ENCODE measurements at places on chromosomes 3 and 15.
A peak's percentile ranks its signal among the peaks of the same experiment; 100 is the strongest.

DNA sequence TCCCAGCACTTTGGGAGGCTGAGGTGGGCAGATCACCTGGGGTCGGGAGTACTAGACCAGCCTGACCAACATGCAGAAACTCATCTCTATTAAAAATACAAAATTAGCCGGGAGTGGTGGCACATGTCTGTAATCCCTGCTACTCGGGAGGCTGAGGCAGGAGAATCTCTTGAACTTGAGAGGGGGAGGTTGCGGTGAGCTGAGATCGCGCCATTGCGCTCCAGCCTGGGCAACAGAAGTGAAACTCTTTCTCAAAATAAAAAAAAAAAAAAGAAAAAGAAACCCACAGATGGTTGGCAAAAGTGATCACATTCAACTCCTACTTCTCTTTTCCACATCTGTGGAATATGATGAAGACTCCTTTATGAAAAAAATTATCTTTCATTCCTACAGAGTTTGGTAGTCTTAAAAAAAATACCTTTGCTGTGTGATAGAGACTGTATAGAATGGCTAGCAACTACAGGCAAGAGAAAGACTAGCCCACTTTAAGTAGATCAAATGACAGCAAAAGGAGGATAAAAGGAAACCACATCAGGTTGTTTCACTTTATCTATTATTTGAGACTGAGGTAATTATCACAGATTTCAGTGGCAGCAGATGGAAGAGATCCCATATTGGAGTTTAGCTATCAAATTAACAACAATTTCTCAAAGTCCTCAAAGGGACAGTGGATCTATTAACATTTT, 172.9 kb upstream of the TSPAN3 start:
- DNase-seq, result no peak

- no peak for DNase-seq
Observed at GRCh38 chr3:150515210-150515609, 31.1 kb downstream of the SERP1 start.

DNA sequence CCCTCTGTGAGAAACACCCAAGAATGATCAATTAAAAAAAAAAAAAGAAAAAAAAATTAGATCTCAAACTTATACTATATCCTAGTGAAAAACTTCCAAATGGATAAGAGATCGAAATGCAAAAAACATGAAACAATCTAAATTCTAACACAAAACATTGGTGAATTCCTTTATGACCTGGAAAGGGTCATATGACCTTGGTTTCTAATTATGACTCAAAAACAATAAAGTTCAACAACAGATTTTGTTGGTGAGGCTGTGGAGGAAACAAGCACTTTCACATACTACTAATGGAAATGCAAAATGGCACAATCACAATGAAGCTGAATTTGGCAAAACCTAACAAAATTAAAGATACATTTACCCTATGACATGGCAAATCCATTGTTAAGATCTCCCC, 45.3 kb downstream of the HSPBAP1 start:
- DNase-seq, result no peak

DNA sequence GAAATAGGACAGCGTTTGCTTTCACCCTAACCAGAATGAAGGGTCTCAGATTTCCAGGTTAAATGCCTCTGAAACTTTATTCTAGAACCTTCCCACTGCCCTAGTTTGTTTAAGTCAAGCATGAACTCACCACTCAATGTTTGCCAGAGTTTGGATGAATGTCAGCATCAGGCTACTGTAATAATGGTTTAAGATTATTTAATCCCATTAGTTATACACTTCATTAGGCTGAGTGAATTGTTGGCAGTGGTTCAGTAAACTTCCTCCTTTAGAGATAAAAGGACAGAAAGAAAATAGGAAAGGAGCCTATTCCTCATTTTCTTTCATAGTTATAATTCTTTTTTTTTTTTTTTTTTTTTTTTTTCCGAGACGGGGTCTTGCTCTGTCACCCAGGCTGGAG, 401.9 kb upstream of the TPRG1 start:
- no peak for DNase-seq

DNA sequence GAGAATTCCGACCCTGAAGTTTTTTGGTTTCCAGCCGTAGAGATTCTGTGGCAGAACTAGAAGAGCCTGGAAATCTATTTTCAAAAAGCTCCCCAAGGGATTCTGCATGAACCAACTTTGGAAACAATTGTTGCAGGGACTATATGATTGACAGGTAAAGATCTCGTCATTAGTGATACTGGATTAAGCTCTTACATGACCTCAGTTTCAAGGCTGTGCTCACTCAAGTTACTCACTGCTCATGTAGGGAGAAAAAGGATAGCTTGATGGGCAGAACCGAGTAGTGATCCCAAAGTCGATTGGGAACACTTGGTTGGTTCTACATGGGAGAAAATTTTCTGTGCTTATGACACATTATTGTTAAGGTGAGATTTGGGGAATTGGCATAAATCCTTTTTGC, 142.3 kb upstream of the RASGRP1 start:
- DNase-seq, result no peak

GRCh38 chr15:31255732-31256377, 70.8 kb upstream of the KLF13 start:
- peak; percentile 61 for DNase-seq

- no peak for DNase-seq
Observed at GRCh38 chr3:68915973-68916372, 16.4 kb downstream of the TAFA4 start.

DNA sequence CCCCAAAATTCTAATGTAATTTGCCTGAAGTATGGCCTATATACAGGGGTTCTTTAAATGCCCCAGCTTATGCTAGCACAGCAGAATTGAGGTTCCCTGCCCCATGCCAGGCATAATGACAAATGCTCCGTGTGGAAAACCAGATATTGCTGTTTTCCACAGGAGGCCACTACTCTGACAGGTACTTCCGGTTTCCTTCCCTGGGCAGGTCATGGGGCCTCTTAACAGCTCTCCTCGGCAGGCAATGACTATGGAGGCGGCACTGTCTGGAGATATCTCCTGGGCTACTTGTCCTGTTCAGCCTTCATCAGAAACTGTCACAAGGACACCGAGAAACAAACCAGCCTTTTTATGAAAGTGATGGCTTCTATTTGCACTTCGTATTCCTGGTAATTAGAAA, 54.8 kb downstream of the SLC7A14 start:
- no peak for DNase-seq

DNA sequence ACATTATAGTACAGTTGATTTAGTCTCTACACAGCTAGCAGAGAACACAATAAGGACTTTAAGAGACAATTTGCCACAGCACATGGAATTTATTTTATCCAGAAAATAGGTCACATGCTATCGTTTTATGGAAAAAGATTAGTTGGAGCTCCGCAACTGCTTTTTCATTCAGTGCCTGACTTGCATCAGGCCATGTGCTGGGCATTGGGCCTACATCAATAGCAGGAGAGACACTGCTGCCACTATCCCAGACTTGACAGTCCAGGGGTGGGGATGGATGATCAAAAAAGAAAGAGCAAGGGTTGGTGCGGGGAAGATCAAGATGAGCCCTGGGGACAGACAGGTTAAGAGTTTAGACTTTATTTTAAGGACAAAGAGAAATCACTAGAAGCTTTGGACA, 75.2 kb upstream of the C3orf80 start:
- DNase-seq, result no peak

GRCh38 chr3:49244581-49245205, 32.3 kb downstream of the C3orf62 start:
- peak; percentile 24 for DNase-seq

GRCh38 chr3:151322511-151322910, 5.9 kb upstream of the GPR87 start:
- DNase-seq, result no peak

- no peak for DNase-seq
Observed at GRCh38 chr3:47423548-47424145, 42.8 kb downstream of the PTPN23 start.

GRCh38 chr3:126512916-126513650, 4.5 kb downstream of the UROC1 start:
- no peak for DNase-seq

DNA sequence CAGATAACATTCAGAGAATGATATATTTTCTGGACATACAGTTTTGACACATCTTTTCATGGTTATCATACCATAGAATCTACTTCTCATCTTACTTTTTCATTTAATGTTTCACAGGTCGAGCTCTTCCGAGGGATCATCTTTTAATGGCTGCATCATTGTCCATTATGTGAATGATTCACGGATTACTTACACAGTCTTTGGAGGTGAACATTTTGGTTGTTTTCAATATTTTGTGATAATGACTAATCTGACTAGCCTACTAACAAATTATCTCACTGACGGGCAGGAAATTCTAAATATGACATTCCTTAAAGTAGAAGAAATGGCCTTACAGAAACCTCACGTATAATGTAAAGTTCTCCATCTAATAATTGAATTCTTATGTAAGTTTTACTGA, 209.1 kb upstream of the STRIT1 start:
- no peak for DNase-seq

GRCh38 chr3:69194431-69195165, 72.2 kb upstream of the LMOD3 start:
- DNase-seq, result no peak

DNA sequence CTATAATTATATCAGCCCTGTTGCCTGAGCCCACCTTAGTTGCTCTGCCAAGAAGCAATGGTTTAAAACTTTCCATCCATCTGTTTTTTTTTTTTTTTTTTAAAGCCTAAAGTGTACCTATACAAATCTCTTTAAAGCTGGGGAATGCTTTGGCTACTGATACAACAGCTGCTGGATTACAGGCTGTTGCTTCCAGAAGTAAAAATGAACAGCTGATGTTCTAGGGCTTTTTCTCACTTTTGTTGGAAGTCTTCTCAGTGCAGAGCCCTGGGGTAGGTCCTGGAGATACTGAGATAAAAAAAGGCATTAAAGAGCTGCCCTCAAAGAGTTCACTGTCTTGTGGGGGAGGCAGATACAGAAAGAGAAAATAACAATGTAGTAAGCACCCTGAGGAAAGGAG, 218.1 kb downstream of the NLGN1 start:
- DNase-seq, result no peak

- DNase-seq, result no peak
Observed at GRCh38 chr3:37968813-37969595, 21.6 kb upstream of the VILL start.

GRCh38 chr15:57237301-57237642, 139.0 kb upstream of the CGNL1 start:
- DNase-seq, result no peak

GRCh38 chr3:58568572-58569286, 8.5 kb downstream of the FAM107A start:
- peak; percentile 88 for DNase-seq

DNA sequence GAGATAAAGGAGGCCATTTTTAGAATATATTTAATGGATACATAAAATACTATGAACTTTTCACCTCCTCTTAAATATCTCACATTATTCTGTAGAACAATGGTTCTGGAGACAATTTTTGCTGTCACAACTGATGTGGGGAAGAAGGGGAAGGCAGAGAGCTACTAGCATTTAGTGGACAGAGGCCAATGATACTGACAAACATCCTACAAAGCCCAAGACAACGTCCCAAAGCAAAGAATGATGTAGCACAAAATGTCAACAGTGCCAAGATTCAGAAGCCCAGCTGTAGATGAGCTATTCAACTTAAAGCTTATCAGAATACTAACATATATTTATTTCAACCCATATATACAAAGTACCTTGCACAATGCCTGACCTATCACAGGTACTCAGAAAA, 1069.4 kb downstream of the ROBO1 start:
- DNase-seq, result no peak

- no peak for DNase-seq
Observed at GRCh38 chr15:49041426-49041825, 4.8 kb downstream of the SECISBP2L start.

DNA sequence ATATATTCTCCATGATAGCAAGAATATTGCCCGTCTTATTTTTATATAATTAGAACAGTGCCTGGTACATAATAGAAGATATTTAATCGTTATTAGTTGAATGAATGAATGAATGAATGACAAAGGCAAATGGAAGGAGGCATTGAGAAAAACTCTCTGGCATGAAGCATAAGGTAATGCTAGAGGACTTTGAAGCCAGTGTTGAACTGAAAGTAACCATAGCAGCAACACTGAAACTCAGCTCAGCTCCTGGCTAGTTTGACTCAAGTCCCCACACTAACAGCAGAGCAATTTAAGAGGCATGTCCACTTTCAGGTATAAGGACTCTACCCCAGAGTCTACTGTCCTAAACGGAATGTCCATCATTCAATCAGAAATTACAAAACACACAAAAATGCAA, 227.0 kb downstream of the CPNE4 start:
- no peak for DNase-seq

DNA sequence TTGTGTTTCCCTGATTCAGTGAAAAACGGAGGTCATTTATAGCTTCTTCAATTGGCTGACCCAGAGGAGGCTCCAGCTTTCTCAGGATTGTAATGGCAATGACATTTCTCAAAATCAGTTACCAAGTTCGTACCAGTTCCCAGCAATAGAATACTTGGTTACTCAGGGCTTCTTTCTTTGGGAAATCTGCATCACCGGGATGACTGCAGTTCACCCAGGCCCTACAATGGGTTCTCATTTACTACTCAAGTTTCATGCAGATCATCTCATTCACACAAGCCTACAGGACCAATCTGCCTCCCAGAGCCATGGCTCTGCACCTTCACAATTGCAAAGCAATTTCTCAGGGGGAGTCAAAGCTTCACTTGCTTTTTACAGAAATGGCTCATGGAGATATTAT, 109.6 kb downstream of the FHIT start:
- DNase-seq, result no peak

DNA sequence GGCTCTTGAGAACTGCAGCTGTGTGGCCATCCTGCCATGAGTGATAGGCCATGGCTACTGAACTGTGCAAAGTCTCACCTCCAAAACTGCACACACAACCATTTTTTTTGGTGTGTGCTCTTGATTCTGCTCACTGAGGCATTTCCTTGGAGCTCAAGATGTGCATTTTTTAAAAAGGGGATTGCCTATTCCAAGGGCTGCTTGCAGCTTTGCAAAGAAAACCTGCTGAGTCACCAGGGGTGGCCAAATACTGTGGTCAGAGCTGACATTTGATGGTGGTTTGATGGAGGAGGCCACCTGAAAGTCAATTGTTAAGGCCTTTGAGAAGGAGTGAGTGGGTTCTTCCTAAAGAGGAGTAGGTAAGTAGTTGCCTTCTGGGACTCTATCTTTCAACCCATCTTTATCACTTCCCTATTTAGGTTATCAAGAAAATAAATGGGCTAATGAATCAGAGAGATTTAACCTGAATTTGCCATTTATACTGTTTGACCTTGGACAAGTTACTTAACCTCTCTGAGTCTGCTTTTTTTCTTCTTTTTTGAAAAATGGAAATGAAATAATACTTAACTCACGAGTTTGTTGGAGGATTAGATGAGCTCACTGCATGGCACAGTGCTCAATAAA, 87.9 kb downstream of the CHST2 start:
- DNase-seq, result no peak

- peak; percentile 93 for DNase-seq
Observed at GRCh38 chr15:75903331-75904239, at the start of gene FBXO22. TSS of gene FBXO22 (plus strand) at chr15:75903878. CDS start at chr15:75903964, 86 bp downstream.

All from colonic mucosa (tissue), 4 donors.